ENCODE measurements at places on chromosomes 1 and 21. TPM values are rescaled to one million over a fixed set of nuclear protein-coding genes. Genes with fewer than 3 reads are reported as not detected.

GRCh38 chr1:216653001-216653400, 70.2 kb downstream of the ESRRG start:
- no peak for ATAC-seq

Gene VTCN1
- total RNA-seq: 0.54 TPM

Gene NCAM2
- total RNA-seq: 0.38 TPM

Gene HORMAD1
- not detected for total RNA-seq

DNA sequence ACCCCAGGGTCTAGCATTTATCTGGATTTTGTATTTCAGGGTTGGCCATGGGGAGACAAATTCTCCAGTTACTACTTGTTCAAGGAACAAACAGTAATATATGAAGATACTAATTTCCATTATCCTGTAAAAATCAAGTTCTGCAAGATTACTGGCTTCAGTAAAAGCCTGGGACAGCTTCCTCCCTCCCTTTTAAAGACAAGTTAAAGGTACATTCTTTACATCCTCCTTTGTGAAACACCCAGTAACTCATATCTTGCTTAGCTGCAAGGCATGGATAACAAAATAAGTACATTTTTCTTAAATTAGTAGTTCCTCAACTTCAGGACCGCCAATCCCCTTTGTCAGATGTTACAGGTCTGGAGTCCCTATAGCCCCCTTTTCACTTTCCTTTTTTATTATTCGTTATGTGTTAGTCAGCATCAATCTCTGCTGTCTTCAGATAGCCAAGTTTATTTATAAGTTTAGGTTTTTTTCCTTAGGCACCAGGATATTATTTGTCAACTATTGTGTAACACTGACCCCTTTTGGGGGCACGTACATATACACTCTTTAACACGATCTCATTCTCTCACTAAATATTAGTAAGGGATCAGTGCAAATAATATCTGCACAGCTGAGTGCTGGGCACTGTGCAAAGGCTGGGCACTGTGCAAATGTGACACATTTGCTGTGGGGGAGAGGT, 9.8 kb downstream of the ERRFI1 start:
- ATAC-seq: no peak

Gene LAMTOR2
- total RNA-seq: 104 TPM

DNA sequence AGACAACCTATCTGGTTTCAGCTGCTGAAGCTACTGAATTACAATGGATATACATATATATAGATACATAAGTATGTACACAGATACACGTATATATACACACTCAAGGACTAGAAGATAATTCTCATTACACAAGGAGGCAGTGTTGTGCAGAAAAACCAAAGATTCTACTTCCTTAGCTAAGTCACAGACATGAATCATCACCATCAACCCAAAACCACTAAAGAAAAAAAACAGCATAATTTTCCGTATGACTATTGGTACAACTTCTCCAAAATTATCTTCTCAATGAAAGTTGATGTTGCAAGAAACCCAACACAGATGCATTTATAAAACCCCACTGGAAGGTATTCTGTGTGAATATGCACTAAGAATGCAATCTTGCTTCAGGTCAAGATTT, 36.8 kb upstream of the RPF1 start:
- peak; percentile 97 for ATAC-seq

Gene TMPRSS15
- total RNA-seq: not detected

Gene AMY1C
- not detected for total RNA-seq

Gene C1orf115
- 2.0 TPM for total RNA-seq

DNA sequence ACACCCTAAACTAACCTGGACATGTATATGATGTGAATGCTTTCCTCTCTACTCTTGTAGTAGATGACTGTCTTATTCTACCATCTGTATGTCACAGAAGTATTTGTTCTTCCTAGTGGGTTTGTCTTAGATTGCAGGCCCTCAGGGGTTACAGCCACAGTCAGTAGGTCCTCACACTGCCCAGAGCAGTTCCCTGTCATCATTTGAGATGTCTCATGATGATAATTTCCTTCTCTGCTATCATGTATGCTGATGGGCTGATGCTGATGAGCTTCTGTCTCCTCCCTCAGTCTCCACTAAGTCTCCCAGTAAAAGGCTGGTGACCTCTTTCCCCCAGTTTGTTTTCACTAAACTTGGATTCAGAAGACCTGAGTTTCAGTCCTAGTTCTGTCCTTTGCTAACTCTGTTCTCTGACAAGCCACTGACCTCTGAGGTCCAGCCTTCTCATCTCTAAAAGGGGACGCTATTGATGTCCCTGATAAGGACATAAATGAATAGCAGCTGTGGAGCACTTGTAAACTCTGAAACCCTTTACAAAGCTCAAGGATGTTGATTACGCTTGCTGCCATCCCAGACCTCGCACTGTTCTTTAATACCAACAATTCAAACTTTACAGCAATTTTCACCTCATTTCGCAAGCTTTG, 3.1 kb upstream of the ETV3 start:
- ATAC-seq: no peak

Gene TRIM46
- total RNA-seq: 2.4 TPM

- ATAC-seq: no peak
These were observed 156.1 kb downstream of the PIGK start for GRCh38 chr1:77063118-77063517.

GRCh38 chr21:42733037-42733627, 79.7 kb downstream of the PDE9A start:
- no peak for ATAC-seq

- no peak for ATAC-seq
These were observed 2.0 kb downstream of the PTPRF start for GRCh38 chr1:43532716-43533115.

Gene ADAMTS4
- total RNA-seq: 3.2 TPM

Gene CRABP2
- 220 TPM for total RNA-seq

DNA sequence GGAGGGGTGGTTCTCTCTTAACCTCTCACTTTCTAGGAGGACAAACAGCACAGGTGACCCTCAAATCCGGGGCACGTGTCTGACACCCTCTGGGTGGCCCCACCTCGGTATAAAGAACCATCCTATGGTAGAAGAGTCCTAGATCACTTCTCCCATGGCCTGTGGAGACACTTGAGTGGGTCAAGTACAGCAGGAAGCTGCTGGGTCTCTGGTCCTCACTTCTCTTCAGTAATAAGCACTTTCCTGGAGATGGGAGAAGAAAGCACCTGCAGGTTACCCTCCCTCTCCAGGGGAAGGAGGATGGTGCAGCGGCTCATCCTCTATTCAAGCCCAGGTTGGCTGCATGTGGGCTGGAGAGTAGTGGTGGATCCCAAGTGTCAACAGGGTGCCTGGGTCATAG, 17.0 kb downstream of the S100A7 start:
- no peak for ATAC-seq

DNA sequence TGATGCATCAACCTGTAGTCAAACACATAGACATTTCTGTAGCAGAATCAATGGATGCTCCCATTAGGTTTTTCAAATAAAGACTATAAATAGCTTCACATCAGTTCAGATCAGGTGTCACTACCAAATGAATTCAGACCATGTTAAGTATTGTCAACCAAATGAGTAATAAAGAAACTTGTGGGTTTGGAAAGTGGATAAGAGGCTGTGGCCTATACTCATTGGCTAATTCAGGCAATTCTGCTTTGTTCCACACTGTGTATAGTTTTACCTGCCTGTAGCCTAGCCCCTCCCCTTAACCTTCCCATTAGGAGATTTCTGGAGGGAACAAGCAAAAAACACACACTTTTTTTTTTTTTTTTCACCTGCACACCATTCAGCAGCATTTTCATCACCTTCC, 321.2 kb downstream of the HLX start:
- ATAC-seq: no peak

DNA sequence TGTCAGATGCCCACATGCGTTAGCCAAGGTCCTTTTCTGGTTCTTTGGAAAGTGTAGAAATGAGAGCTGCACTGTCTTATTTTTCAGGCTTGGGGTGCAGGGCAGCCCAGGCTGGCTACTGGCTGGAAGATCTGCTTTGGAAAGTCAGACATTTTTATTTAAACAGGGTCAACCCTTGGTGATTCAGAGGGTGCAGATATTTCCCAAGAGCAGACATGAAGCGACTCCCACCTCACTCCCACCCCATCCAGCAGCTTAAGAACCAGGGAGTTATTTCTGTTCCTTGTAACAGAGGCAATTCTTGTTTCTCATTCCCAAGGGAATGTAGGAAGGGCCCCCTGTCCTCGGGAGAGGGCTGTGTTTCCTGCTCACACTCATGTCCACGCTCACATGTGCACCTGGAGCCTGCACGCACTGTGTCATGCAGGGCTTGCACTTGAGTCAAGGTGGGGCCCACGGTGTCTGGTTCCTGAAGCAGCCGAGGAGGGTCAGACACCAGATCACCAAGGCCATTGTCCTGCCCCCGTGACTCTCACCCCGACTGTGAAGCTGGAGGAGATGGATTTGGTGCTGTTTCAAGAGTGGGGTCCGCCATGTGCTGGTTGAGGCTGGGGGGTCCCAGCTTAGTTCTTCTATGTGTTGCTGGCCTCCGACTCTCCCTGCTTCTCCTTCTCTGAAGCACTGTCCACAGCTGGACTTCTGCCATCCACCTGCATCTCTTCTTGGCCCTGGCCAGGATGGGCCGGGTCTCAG, 992 bp downstream of the S100A7A start:
- ATAC-seq: no peak
